ENCODE measurements at places on chromosomes 16 and 17. TPM values are rescaled to one million over a fixed set of nuclear protein-coding genes. Genes with fewer than 3 reads are reported as not detected.

- DNase-seq: peak; percentile 33
Observed at GRCh38 chr16:53282975-53283946, 151.0 kb upstream of the RBL2 start.

- DNase-seq: no peak
Observed at GRCh38 chr17:4600563-4600962, 16.2 kb downstream of the SMTNL2 start.

- DNase-seq: no peak
Observed at GRCh38 chr16:81532491-81533174, 88.0 kb downstream of the CMIP start.

DNA sequence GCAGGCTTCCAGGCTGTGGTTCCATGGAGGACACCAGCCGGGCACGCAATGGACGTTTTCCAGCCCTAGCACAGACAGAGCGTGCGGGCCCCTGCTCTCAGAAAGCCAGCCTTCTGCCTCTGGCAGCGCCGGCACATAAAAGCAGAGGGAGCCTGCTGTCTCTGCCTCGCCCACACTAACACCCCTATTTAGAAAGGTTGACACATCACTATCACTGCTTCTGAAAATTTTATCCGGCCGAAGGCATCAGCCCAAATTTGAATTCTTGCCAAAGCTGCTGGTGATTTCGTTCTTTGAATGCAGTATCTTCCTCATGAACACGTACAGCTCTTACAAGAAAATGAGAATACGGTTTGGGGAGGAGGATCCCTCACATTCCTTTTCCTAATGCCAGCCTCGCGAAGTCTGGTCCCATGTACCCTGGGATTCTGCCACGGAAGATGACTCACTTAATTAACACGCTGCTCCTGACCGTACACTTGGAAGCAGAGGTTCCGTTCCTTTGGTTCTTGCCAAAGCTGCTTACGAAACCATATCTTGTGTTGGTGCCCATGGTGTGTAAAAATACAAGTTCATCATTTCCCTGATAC is 1.3 kb upstream of the RAB11FIP3 start:
- DNase-seq: no peak

DNA sequence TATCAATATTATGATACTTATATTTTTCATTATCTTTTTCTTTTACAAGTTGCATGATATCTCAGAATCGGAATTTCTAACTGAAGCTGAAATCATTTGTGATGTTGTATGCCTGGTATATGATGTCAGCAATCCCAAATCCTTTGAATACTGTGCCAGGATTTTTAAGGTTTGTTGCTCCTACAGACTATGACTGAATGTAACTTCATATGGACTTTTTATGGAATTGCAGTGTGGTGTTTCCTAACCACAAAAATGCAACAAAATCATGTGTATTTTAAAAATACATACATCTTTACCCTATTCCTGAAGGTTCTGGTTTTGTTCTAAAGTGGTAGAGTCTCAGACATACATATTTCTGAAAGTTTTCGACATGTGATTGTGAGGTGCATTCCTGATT is 58.8 kb upstream of the RHBDL3 start:
- DNase-seq: no peak

DNA sequence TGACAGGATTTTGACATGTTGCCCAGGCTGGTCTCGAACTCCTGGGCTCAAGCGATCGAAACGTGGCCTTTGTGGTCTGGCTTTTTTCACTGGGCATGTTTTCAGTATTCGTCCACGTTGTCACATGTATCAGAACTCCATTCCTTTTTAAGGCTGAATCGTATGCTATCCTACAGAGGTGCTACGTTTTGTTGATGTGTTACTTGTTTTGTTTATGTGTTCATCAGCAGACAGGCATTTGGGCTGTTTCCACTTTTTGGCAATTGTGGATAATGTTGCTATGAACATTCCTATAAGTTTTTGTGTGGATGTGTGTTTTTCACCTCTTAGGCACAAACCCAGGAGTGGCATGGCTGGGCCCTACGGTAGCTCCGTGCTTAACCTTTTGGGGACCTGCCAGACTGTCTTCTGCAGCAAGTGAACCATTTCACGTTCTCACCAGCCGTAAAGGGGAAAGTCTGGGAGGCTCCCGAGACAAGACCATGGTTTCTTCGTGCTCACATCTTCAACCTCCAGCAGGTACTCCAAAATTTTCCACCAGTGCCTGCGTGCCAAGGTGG is 26.9 kb downstream of the ADCY9 start:
- DNase-seq: no peak

DNA sequence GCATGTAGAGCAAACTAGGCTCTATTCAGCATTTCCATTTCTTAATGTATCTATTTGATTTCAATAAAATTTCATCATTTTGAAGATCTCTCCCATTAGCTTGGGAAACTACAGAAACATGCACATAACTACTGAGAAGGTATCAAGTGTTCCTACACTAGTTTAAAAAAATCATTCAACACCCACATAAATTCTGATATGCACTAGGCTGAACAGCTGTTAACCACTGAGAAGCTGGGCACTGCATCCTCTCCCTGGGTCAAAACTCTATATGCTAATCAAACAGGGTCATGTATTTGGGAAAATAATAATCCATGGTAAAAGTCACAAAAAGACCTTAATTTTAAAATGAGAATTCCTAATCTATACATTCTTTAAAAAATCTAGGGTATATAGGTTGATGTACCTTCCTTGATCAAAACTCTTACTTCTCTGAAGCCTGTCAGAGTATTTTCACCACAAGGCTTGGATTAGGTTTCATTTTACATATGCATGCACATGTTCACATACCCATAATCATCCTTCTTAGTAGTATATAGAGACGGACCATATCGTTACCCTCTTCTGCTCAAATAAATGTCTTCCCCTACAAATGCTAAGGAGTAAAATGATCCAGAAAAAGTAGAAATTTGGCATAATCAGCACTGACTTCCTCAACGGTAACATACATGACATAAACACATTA is 57.2 kb downstream of the KANSL1 start:
- no peak for DNase-seq

GRCh38 chr16:48596326-48596725 is 13.7 kb downstream of the N4BP1 start:
- no peak for DNase-seq

DNA sequence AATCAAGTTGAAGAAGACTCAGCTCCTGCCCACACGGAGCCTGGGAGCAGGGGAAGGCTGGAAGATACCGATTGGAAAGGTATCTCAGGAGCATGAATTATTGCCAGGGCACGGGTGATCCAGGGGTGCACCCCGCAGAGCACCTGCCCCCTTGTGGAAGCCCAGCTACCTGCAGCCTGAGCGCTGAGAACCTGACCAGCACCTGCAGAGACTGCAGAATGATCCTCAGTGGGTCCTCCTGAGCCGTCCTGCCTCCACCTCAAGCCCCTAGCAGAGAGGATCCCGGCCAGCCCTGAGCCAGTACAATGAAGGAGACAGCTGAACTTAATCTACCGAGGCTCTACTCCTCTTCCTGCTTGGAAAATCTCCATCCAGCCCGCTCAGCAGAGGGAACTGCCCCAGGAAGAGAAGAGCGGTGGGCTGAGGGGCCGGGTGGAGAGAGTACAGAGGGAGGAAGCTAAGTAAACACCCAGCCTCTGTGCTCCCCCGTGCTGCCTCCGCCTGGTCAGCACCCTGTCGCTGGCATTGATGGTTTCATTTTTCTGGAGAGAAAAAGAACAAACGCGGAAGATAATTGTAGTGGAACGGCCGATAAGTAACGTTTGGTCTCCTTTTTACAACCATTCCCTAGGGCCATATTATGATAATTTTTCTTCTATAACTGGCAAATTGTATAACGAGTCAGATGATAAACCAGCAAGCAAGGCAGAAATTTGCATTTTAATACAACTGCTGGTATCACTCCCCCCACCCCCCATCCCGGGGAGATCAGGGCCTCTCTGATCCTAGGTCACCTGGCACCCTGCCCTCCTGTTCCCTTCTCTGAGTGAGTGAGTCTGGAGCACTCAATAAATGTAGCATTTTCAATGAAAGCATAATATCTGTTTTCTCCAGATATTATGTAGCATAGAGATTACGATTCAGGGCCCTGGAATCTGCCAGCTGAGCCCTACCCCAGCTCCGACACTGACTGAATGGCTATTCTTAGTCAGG is 204.5 kb upstream of the RPL38 start:
- DNase-seq: peak; percentile 81

DNA sequence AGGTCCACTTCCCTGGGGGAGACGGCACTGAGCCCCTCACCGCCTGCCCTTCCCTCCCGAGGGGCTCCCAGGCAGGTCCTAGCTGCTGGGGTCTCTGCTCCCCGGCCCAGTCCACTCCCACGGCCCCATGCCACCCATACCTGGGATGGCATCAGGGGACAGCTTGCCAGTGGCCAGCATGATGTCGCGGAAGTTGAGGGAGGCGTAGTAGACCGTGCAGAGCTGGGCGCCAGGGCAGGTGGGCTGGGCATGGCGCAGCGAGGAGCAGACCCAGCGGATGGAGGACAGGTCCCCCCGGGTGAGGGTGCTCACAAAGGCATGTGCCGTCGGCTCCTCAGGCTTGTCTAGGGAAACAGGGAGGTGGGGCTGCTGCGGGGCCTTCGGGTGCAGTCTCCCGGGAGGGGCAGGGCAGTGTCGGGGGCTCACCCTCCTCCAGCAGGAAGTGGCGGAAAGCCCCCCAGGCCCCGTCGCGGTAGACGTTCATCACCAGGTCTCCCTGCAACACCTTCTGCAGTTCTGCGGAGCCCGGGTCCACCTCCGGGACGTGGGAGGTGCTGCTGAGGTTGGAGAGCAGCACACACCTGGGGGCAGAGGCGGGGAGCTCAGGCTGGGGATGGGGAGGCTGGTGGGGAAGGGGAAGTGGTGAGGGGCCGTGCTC is 13.5 kb downstream of the FASN start:
- no peak for DNase-seq

DNA sequence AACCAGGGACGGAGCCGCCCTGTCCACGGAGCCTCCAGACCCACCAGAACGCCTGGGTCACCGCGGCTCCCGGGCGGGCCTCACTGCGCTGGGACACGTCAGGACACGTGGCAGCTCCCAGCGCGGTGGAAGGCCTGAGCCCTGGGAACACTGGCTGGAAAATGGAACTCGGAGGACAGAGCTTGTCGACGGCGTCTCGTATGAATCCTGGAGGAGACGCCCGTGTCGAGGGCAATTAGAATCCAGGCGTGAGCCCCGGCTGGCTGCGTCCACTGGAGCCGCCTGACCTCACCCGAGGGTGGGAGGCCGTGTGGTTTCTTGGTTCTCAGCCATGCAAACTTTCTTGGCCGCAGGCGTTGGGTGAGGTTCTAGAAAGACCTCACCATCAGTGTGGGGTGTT is 173.9 kb downstream of the LAT start:
- DNase-seq: no peak

- peak; percentile 71 for DNase-seq
Observed at GRCh38 chr17:37791447-37792399, 46.9 kb upstream of the HNF1B start.

- DNase-seq: no peak
Observed at GRCh38 chr17:49632201-49632600, 45.7 kb downstream of the SPOP start.

DNA sequence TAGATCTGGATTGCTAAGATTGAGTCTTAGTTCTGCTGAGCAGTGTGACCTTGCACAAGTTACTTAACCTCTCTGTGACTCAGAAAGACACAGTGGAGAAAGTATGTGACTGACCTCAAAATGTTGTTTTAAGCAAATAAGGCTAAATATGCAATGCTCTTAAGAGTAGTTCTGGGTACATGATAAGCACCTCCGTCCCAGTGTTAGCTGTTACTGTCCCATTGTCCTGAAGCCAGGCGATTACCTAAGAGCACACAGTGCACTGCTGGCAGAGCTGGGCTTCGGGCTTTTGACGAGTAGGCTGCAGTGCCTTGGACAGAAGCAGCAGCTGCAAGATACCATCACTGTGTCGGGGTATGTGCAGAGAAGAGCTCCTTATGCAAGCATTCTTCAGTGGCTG is 32.7 kb upstream of the FOXF1 start:
- DNase-seq: no peak

GRCh38 chr16:4966736-4967453 is 8.8 kb downstream of the SEC14L5 start:
- no peak for DNase-seq

DNA sequence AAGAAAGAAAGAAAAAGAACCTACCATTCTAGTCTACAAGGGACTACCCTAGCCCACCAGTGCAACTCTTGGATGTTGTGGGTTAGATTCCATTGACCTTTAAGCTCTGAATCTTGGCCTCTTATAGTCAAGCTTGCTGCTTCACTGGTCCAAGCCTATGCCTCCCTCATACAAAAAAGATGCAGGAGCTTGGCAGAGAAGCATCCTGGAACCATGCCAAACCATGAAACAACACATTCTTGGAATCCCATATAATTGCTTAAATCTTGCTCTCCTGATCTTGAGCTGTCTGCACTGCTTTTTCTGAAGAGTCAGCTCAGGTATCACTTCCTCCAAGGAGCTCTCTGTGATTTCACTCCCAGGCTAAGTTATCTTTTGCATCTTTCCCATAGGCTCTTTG is 117.9 kb upstream of the GPR139 start:
- DNase-seq: no peak

DNA sequence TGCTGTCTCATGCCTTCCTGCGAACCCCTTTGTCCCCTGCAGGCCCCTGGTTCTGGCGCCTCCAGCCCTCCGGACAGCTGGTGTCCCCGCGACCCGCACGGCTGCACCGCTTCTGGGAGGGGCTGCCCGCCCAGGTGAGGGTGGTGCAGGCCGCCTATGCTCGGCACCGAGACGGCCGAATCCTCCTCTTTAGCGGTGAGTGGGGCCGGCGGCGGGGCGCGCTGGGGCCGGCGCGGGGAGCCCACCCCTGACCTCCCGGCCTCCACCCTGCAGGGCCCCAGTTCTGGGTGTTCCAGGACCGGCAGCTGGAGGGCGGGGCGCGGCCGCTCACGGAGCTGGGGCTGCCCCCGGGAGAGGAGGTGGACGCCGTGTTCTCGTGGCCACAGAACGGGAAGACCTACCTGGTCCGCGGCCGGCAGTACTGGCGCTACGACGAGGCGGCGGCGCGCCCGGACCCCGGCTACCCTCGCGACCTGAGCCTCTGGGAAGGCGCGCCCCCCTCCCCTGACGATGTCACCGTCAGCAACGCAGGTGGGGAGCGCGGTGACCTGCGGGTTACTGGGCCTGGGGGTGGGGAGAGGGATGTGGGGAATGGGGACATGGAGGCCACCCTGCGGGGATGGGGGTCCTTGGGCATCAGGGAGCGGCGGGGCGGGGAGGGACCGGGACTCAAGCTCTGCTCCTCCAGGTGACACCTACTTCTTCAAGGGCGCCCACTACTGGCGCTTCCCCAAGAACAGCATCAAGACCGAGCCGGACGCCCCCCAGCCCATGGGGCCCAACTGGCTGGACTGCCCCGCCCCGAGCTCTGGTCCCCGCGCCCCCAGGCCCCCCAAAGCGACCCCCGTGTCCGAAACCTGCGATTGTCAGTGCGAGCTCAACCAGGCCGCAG is 7.1 kb upstream of the IL32 start:
- peak; percentile 64 for DNase-seq

GRCh38 chr17:45889579-45889978 is 4.8 kb upstream of the MAPT start:
- peak; percentile 22 for DNase-seq

ZNF287 gene
- not detected for total RNA-seq

C17orf113 gene
- total RNA-seq: 4.5 TPM

C16orf86 gene
- total RNA-seq: 0.66 TPM

TNP2 gene
- total RNA-seq: not detected

NEUROD2 gene
- total RNA-seq: not detected

RTN4RL1 gene
- not detected for total RNA-seq

CSH1 gene
- total RNA-seq: not detected

TP53TG3B gene
- not detected for total RNA-seq

GUCY2D gene
- not detected for total RNA-seq

RHBDL1 gene
- total RNA-seq: 2.4 TPM

HASPIN gene
- total RNA-seq: 11.8 TPM

All from Calu3 (cell line).